ENCODE measurements at places on chromosomes 4 and X.

GRCh38 chr4:18319431-18319830 is 297.9 kb upstream of the LCORL start:
- DNase-seq, result no peak

- no peak for DNase-seq
Measured at GRCh38 chr4:166143227-166143626, 270.2 kb downstream of the TLL1 start.

DNA sequence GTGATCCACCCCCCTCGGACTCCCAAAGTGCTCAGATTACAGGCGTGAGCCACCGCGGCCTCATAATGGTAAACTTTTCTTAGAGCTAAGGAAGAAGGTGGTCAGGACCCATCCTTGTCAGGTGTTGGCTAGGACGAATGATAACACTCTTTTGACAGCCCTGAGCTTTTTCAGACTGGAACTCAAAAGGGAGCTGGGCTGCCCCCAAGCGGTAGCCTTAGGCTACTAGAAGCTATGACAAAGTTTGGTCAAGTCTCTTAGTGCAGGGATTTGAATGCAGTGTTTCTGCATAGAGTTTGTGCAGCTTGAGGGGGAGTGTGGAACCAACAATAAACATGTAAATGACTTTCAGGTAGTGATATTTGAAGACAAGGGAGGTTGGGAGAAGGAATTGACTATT is 11.8 kb upstream of the HSD17B10 start:
- no peak for DNase-seq

GRCh38 chr4:78797777-78798284 is 21.7 kb downstream of the BMP2K start:
- DNase-seq, result no peak

- no peak for DNase-seq
Measured at GRCh38 chr4:146207410-146207809, 6.9 kb upstream of the REELD1 start.

- no peak for DNase-seq
Measured at GRCh38 chr4:180150818-180151217, 2092.4 kb upstream of the TENM3 start.
